ENCODE measurements at places on chromosomes 3 and 15.

GRCh38 chr15:23797747-23798446 lies 110.8 kb upstream of the NDN start:
- H3K36me3 ChIP-seq, result no peaks in the 10 kb centered on the region
- H3K4me3 ChIP-seq, result no peak overlapping the region
- no peaks in the 10 kb centered on the region for H3K4me1 ChIP-seq
- no peak for DNase-seq

DNA sequence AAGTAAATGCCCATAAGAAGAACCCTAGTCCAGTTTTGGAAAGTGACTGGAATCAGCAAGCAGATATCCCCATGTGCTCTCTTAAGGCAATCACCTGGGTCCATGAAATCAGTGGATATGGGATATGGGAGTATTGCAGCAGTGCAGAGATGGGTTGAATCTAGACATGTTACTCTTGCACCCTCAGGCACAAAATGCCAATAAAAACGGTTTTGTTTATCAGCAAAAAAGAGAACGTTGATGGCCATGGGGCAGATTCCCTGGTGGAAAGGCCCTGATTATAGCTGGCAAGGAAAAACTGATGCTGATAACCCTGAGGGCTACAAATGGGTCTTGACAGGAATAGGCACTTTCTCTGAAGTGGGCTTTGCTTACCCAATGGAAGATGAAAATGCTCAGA lies 380.2 kb upstream of the SEMA6D start:
- H3K27ac ChIP-seq, result no peak overlapping the region
- H3K4me1 ChIP-seq, result peaks cover 9% of the 10 kb centered on the region
- no peaks in the 10 kb centered on the region for H3K36me3 ChIP-seq
- H3K4me3 ChIP-seq, result no peak overlapping the region

DNA sequence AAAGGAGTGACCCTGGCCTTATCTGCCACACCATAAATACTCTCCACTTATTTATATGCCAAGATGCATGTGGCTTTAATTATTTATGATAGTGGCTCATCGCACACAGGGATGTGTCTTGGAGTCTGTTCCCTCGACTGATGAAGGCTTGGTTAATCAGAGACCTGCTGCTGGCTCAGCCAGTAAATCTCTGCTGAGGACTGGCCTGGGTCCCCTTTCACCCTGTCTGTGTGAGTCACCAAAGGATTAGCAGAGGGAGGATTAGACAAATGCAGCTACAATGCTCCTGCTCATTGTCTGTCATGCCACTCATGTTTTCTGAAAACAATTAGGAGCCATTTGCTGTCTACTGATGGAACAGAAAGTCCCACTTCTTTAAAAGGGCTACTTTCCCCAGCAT lies 226.8 kb downstream of the NTRK3 start:
- no peaks in the 10 kb centered on the region for H3K4me1 ChIP-seq
- H3K4me3 ChIP-seq, result no peak overlapping the region
- peaks cover 4% of the 10 kb centered on the region for H3K27me3 ChIP-seq
- no peaks in the 10 kb centered on the region for H3K36me3 ChIP-seq
- DNase-seq, result no peak
- H3K27ac ChIP-seq, result no peak overlapping the region

- DNase-seq, result peak; percentile 65
- peak within 1 kb of the TSS; percentile 93 for H3K27ac ChIP-seq
- H3K27me3 ChIP-seq, result peaks cover 53% of the 10 kb centered on the region
- H3K4me1 ChIP-seq, result peaks cover 11% of the 10 kb centered on the region
These were observed at the start of gene MYO5A for GRCh38 chr15:52528564-52529340. MYO5A (minus strand) TSS chr15:52528880; CDS start chr15:52528806, 74 bp downstream.

DNA sequence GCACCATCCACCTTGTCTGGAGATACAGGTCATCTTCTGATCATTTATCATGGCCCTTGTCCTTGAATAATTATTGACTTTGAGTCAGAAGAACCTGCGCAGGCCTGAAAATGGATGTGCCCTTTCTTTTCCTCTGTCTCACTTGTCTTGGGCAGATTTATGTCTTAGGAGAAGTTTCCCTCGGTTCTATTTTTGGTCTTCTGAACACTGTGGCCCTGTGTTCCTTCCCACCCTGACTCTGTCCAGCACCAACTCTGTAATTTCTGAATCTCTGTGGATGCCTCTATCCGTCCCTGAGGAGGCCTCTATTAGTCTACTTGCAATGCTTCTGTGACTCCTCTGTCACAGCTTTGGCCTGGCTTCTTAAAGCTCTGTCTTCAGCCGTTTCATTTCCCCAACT lies 680.8 kb upstream of the CFAP20DC start:
- H3K4me1 ChIP-seq, result peaks cover 7% of the 10 kb centered on the region
- no peaks in the 10 kb centered on the region for H3K36me3 ChIP-seq
- no peak for DNase-seq

GRCh38 chr3:16861432-16861831 lies 23.3 kb upstream of the PLCL2 start:
- H3K4me1 ChIP-seq, result peaks cover 2% of the 10 kb centered on the region
- no peaks in the 10 kb centered on the region for H3K36me3 ChIP-seq
- DNase-seq, result no peak
- no peak overlapping the region for H3K4me3 ChIP-seq
- no peaks in the 10 kb centered on the region for H3K27me3 ChIP-seq

DNA sequence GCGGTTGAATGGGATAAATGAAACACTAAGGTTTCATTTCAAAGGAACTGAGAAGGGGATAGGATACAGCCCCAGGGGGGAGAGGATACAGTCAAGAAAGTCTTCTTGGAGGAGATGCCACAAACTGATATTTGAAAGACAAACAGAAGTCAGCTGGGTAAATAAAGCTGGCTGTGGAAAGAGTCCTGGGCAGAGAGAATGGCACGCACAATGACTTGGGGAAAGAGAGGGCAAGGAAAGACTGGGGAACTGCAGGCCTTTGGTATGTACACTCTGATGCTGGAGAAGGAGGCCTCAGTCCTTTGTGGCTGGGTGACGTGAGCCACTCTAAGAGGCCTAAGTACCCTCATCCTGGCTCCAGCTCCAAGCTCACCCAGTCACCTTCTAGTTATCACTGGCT lies 45.2 kb upstream of the LMCD1 start:
- peaks cover 15% of the 10 kb centered on the region for H3K4me1 ChIP-seq
- no peak for DNase-seq
- no peak overlapping the region for H3K27ac ChIP-seq
- H3K4me3 ChIP-seq, result no peak overlapping the region

DNA sequence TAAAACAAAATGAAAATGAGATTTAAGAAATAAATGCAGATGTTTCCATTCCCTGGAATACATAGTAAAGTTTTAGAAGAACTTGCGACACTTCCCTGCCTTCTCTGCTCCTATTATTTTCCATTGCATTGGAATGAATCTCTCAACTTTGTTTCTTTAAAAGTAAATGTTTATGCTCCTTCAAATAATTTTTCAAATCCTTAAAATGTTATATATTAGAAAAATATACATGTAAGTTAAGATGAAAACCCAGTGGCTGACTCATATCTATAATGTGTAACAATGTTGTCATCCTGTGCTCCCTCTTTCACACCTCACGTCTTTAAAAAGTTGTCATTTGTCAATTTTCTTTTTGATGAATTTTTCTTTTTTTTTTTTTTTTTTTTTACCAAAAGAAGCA lies 3.6 kb downstream of the RBMS3 start:
- H3K4me1 ChIP-seq, result peaks cover 35% of the 10 kb centered on the region
- no peak for DNase-seq
- H3K36me3 ChIP-seq, result no peaks in the 10 kb centered on the region
- peaks cover 7% of the 10 kb centered on the region for H3K27me3 ChIP-seq
- H3K4me3 ChIP-seq, result no peak overlapping the region

DNA sequence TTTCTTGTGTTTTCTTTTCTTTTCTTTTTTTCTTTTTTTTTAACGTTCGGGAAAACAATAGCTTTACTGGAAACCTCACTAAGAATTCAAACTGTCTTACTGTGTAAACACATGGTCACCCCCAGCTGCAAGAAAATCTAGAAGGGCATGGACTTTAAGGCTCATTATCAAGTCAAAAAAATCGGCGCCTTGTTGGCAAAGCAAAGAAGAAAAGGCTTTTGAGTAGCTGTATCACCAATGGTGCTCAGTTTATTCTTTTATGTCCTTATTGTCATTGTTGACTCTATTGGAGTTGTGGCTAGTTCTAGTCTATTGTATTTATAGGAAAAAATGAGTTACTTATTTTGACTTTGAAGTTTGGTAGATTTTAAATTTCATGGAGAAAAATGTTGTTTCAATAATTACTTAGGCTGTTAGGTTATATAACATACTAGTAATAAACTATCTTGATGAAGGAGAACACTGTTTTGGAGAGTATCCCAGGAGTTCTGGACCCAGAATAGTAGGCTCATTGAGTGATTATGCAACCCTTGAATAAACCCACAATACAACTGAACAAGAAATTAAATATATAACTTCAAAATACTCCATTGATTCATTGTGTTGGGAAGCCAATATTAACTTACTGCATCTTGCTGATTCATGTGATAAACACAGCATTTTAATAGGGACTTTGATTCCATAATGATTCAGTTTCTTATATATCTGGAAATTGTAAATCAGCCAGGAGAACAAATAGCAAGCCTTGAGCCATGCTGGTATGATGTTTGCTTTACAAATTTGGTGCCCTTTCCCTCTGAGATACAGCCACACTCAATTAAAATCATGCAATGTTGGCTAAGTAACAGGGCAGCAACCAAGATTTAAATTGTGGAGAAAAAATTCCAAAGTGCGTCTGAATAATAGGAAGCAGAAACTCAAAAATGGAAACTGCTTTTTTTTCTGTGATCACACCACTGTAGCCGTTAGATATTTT lies 27.8 kb upstream of the GOLIM4 start:
- H3K36me3 ChIP-seq, result no peaks in the 10 kb centered on the region
- no peak overlapping the region for H3K27ac ChIP-seq
- peaks cover 4% of the 10 kb centered on the region for H3K4me1 ChIP-seq
- H3K4me3 ChIP-seq, result no peak overlapping the region
- DNase-seq, result no peak

DNA sequence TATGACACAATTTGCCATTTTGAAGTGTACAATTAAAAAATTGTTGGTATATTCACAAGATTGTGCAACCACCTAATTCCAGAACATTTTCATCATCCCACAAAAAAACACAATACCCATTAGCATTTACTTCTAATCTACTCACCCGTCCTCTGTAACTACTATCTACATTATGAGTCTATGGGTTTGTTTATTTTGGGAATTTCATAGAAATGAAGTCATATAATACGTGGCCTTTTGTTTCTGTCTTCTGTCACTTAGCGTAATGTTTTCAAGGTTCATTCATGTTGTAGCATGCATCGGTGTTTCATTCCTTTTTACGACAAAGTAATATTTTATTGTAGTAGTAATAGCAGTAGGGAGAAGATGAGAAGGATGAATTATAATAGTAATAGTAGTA lies 55.2 kb upstream of the CNTN6 start:
- peaks cover 12% of the 10 kb centered on the region for H3K27me3 ChIP-seq
- no peaks in the 10 kb centered on the region for H3K4me1 ChIP-seq
- DNase-seq, result no peak
- H3K36me3 ChIP-seq, result no peaks in the 10 kb centered on the region
